ENCODE measurements at places on chromosomes 12 and 14.
A peak's percentile ranks its signal among the peaks of the same experiment; 100 is the strongest.

DNA sequence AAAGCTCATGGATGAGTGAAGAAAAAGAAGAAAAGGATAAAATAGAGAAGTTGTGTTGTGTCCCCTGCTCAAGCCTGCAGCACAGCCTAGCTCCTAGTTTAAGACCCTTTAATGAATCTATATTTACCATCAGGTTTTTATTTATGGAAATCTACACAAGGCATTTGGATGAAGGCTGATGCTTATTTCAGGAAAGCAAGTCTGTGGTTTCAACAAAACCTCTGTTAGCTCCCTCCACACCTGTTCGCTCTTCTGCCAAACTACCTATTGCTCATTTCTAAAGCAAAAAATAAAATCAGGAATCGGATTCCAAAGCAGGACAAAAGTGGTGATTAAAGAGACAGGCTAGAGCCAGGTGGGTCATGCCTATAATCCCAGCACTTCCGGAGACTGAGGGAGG is 18.9 kb upstream of the MAP3K9 start:
- DNase-seq, result no peak

- DNase-seq, result no peak
These were observed 142.1 kb downstream of the AKAP6 start for GRCh38 chr14:32471181-32471580.

DNA sequence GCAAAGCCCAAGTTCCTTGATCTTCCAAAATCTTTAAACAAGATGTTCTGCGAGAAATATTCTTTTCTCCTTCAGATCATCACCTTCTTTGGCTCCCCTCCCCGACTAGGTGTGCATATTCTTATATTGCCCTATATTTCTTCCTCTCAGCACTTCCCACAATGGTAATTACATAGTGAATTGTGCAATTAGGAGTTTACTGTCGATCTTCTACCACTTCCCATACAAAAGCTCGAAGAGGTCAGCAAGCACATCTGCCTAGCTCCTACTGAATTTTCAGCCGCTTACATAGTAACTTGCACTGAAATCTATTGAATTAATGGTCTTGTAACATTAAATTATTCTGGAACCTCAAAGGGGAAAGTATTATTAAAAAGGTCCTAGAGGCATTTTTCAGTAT is 16.7 kb downstream of the OSBPL8 start:
- no peak for DNase-seq

DNA sequence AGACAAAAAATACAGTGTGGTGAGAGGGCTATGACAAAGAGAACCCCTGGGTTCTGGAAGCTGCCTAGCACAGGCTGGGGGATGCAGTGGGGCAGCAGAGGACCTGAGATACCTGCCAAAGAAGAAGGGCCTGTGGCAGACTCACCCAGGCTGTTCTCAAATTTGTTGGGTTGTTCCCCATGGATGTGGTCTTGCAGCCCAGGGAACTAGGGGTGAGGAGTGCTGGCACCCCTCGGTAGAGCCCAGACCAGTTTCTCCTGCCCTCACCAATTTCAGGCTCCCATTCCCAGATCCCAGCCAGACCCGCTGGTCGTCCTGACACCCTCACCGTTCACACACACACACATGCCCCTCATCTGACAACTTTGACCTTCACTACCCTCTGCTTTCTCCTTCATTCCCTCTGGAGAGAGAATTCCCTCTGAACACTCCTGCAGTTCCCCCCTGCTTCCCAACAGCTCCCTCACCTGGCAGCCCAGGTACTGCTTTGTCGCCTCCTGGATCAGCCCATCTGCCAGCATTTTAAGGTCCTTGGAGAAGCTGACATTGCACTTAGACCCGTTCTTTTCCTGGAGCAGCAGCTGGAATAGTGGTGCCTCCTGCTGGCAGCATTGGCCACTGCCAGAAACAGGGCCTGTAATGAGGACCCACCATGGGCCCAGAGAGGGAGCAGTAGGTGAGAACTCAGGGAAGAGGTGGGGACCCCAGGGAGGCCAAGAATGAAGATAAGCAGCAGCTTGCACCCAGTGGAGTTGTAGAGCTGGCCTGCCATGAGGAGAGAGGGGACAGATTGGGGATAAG is 5.9 kb upstream of the GDF11 start:
- DNase-seq, result no peak

DNA sequence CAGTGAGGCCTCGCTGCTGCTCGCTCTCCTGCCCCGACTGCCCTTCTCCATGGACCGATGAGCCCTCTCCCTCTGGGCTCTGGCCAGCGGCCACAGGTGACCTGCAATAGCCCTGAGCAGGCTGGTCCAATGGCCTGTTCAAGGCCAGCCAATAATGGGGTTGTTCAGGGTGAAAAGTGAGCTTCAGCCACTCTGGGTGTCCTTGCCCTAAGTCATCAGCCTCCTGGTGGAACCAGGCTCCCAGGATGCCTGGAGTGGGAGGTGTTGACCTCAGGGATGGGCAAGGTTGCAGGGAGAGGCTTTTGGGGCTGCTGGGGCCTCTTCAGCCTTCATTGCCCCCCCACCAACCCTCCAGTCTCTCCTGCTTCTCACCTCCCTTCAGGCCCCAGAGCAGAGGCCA is 79.7 kb downstream of the RFLNA start:
- DNase-seq, result no peak

- no peak for DNase-seq
These were observed 230.4 kb downstream of the SPTSSA start for GRCh38 chr14:34231626-34232025.

DNA sequence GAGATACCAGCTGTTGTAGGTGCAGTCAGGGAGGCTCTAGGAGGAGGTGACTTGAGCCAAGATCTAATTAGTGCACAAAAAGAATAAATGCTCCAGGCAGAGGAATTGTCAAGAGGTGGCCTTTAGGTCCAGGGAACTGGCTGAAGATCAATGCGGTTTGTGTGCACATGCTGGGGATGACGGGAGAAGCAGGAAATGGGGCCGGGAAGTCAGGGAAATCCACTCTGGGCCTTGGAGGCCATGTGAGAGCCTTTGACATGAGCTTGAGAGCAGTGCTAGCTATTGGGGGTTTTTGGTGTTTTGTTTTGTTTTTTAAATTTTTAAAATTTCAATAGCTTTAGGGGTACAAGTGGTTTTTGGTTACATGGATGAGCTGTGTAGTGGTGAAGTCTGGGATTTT is 67.4 kb downstream of the MVK start:
- no peak for DNase-seq

GRCh38 chr12:10069099-10069498 is 29.7 kb downstream of the CLEC1A start:
- DNase-seq, result peak; percentile 90

DNA sequence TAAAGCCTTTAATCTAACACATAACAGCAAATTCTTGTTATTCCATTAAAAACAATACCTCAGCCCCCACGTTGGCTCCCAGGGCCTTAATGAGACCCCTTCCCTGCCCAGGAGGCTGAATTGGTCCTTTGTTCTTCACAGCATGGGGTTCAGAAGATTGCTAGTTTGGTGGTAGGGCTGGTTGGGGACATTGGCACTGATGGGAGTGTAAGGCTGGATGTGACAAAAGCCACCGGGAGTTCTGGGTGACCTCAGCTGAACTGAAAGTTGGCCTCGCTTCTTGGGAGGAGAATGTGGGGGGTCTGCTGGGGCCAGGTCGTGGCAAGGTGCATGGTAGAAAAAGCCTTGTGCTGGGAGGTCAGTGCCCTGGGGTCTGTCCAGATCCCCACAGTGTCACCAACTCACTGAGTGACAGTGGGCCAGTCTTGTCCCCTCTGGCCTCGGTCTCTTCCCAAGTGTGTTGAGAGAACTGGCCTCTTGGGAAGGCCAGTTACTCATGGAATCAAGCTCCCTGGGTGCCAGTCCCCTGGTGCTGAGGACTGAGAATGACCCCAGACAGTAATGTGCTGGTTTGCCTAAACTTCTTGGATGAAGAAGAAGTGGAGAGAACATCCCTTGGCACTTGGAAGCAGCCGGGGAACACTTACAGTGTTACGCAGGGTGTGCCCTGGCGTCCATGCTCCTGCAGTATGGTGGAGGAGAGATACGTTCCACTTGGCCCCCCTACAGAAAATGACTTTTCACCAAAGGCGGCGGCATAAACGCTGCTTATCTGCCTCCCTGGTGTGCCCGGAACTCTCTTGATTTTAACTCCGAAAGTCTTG is 283.7 kb upstream of the RTL1 start:
- no peak for DNase-seq

DNA sequence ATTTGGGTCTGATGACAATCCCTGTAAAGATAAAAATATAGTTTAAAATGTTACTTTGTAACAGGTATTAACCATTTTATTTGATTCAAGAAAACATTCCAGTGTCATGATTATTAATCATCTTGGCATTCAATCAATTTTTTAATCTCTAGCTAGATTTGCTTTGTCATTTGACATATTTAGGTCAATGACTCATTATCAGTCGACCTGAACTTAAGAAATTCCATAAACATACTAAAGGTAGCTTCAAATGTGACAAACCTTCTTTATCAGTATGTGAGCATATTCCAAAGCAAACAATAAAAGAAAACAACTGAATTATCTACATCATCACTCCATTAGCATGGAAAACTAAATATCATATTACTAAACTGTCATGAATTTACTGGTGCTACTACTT is 50.8 kb upstream of the CDKL1 start:
- DNase-seq, result peak; percentile 41

DNA sequence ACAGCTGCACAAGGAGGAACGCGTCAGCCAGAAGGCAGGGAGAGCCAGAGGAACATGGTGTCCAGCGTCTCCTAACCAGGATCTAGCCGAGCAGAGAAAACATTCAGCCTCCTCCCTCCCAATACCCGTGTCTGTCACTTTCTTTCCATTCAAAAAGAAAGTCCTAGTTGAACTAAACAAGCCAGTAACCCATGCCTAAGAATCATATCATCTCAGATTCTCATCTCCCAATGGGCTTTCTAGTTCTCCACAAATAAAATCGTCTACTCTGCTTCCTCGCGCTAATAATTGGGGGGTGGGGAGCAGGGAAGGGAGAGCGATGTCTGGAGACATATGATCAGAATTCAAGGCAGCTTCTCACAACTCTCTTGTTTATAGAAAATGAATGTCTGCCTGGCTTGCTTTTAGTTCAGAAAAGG is 7.4 kb downstream of the NKX2-1 start:
- no peak for DNase-seq

DNA sequence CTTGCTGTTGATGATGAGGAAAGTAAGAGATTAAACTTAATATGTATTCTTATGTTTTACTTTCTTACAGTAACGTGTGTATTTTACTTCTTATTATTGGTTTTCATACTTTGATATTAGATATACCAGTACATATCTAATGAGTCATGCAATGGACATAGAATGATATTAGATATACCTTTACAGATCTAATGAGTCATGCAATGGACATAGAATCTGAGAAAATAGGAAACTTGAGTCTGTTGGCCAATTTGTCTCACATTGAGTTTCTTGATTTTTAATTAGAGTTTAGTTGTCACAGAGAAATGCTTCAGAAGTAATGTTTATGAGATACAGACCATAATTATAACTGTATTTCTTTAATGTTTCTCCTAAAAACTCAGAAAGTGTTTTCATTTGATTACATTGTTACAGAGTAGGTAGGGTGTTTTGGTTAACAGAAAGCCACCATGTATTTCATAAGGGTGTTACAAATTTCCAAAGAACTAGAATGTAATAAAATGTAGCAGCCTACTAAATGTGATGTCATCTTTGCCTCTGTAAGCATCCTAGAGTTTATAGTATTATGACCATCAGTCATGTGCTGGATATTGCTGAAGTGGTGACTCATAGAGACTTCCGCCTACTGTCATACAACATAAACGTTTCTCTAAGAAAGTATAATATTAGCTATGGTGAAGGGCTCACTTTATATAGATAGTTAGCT is 3.0 kb downstream of the GAS2L3 start:
- no peak for DNase-seq

- no peak for DNase-seq
These were observed 375 bp downstream of the AJUBA start for GRCh38 chr14:22981876-22982476.

DNA sequence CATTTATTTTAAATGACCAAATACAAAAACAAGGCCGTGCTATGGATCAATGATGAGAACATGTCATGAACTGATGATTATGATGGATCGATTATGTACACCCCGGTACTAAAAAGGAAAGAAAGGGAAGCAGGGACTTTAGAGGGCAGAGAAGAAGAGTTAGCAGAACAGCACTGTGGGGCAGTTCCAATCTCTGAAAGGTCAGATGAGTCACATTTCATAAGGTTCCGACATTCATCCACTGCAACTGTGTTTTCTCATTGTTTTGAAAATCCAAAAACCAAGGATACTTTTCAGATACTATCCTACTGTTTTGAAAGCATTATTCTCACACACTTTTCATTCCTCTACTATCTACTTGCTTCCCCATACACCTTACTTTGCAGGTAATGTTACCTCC is 169.3 kb downstream of the STXBP6 start:
- DNase-seq, result no peak

- DNase-seq, result no peak
These were observed 78.8 kb downstream of the GSC start for GRCh38 chr14:94690896-94691659.

GRCh38 chr12:104520242-104520900 is 63.6 kb downstream of the CHST11 start:
- no peak for DNase-seq

- DNase-seq, result no peak
These were observed 46.0 kb upstream of the HIF1A start for GRCh38 chr14:61649283-61649682.

DNA sequence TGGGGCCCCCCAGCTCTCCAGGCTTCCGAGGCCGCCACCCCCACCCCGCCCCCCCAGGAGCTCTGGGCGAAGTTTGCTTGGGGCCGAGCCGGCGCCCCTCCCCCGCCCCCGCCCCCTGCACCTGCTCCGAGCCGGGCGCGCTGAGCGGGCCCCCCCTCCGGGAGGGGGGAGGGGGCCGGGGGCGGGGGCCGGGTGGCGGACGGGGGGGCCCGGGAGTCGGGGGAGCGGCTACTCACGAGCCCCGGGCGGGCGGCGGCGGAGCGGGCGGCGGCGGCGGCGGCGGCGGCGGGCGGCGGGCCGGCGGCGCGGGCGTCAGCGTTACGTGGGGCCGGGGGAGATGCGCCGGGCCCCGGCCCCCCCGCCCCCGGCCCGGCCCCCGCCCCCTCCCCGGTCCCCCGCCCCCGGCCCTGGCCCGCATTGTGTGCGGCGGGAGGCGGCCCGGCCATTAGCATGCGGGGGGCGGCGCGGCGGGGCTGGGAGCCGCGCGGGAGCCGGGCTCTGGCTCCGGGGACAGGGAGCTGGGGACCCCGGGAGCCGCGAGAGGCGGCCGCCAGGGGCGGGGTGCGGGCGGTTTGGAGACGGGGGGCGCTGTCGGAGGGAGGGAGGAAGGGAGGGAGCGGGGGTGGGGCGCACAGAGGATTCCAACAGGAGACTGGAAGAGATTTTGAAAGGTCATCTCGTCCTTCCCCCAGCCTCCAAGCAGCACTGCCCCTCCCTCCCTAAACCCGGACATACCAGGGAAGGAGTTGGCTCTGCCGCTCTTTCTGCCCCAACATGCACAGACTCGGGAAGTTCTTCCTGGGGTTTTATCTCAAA is at the start of gene ZNF219:
Gene ZNF219 (minus strand): TSS at position 580 of the 816 bp plus-strand sequence. CDS start 5,064 bp downstream, outside the sequence.
- DNase-seq, result no peak

- peak; percentile 9 for DNase-seq
These were observed 1004.4 kb downstream of the AACS start for GRCh38 chr12:126069549-126070165.

- DNase-seq, result no peak
These were observed 94.7 kb downstream of the SLC41A2 start for GRCh38 chr12:104863296-104863948.

GRCh38 chr12:120064054-120064940 is 52.3 kb downstream of the RAB35 start:
- DNase-seq, result no peak

GRCh38 chr14:22003461-22003860 is 329.8 kb upstream of the OR4E1 start:
- DNase-seq, result no peak

- DNase-seq, result no peak
These were observed 58.2 kb downstream of the DHRS2 start for GRCh38 chr14:23694085-23694948.
